ENCODE measurements at places on chromosomes 2 and 18.

DNA sequence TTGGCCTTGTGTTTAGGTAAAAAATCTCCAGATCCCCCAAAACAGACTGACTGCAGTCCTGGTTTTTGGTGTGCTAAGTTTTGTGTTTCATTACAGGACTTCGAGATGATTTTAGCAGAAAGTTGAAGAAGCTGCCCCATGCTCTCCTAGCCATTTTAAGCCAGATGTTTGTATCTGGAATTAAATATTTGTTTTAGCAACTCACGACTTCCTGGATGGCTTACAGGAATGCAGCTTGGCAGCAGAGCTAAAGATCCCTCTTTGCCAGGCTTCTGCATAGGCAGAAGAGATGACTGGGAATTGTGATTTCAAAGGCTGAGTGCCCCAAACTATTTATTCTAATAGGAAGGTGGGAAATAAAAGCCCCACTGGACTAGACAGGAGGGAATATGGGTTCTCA is 31.1 kb downstream of the ONECUT2 start:
- DNase-seq, result no peak

DNA sequence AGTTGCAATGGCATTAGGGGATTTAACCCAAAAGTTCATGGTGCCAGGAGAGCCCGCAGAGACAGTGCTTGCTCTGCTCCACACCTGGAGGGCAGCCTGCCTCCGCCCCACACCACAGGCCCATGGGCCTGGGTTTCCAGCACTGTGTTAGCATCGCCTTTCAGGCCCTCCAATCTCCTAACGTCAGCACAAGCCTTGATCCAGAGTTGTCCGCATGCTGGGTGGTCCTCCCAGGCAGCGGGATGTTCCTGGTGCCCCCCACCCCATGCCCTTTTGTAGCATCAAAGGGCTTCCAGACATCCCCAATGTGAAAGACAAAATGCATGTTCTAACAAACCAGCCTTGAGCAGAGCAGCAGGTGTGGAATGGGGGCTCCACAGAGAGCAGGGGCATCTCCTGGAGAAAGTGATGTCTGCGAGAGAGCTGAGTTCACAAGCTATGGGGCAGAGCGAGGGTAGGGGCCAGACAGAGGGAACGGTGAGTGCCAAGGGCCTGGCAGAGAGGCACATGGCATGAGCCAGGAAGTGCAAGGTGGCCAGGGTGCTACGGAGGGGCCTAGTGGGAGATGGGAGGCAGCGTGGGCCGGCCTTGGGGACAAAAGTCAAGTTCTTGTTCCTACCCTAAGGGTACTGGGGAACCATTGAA is 119.2 kb downstream of the CYP26B1 start:
- no peak for DNase-seq

GRCh38 chr2:118822572-118822971 is 24.9 kb downstream of the EN1 start:
- DNase-seq, result no peak

DNA sequence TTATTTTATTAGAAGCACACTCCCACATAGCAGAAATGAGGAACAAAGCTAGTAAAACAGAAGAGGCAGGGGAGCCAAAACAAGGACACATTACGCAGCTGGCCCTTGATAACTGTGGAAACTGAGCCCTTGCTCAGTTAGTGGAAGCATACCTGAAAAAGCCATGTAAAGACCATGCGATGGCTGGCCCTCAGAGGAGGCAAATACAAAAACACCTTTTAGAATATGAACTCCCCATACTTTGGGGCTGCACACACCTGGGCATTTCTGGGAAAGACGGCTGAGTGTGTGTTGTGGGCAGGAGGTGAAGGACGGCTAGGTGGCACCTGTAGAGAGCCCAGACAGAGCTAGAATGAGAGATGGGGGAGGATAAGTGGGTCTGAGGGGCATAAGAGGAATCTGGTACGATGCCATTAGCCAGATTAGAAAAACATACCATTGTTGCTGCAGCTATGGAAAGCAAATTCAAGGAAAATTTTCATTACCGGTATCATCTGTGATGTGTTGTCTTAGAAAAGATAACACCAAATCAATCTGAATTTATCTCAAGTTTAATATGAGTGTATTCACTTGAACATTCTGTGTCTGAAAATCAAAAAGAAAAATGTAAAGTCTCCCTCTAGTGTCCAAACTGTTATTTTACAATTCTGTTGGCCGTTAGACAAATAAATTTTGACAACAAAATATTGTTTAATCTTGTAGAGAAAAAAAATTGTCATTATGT is 45.2 kb upstream of the SULT1C3 start:
- no peak for DNase-seq

- no peak for DNase-seq
These were observed 433 bp downstream of the NPC1 start for GRCh38 chr18:23585897-23586248.

- DNase-seq, result no peak
These were observed 618 bp upstream of the LYPD1 start for GRCh38 chr2:132670496-132671150.

GRCh38 chr2:5365871-5366461 is 326.2 kb upstream of the SOX11 start:
- DNase-seq, result peak; percentile 82

DNA sequence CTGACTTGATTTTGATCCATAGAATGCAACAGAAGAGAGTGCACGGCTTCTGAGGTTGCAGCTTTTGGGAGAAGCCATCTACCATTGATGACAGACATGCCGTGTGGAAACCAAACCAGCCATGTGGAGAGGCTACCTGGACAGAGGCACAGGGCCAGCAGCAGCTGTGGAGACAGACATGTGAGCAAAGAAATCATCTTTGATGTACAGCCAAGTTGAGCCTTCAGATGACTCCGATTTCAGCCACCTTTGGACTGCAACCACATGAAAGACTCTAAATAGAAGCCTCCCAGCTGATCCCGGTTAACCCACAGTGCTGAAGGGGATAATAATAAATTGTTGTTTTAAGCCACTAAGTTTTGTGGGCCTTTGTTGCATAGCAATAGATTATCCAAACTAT is 54.2 kb downstream of the TSN start:
- DNase-seq, result no peak

- no peak for DNase-seq
These were observed 2.2 kb downstream of the RTP5 start for GRCh38 chr2:241871538-241872312.

- DNase-seq, result no peak
These were observed 6.4 kb downstream of the ARL4C start for GRCh38 chr2:234490271-234491091.

DNA sequence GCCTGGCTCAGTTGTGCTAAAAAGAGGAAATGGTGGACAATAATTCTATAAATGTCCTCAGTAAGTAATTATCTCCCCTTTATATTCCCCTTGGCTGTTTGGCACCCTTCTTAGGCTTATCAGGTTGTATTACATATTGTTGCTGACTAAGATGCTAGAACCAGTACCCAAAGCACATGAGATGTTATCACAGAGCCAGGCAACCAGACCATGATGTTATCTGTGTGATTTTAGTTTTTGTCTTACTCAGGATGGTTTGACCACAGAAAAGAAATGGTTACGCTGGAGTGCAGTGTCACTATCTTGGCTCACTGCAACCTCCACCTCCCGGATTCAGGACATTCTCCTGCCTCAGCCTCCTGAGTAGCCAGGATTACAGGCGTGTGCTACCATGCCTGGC is 15.2 kb downstream of the R3HDM1 start:
- DNase-seq, result no peak

- DNase-seq, result no peak
These were observed 109.2 kb upstream of the MGAT5 start for GRCh38 chr2:134144651-134145050.

All from NCI-H187 (cell line).